ENCODE measurements at places on chromosomes 4 and X.

GRCh38 chrX:74383611-74384010 is 37.7 kb upstream of the SLC16A2 start:
- DNase-seq: no peak

DNA sequence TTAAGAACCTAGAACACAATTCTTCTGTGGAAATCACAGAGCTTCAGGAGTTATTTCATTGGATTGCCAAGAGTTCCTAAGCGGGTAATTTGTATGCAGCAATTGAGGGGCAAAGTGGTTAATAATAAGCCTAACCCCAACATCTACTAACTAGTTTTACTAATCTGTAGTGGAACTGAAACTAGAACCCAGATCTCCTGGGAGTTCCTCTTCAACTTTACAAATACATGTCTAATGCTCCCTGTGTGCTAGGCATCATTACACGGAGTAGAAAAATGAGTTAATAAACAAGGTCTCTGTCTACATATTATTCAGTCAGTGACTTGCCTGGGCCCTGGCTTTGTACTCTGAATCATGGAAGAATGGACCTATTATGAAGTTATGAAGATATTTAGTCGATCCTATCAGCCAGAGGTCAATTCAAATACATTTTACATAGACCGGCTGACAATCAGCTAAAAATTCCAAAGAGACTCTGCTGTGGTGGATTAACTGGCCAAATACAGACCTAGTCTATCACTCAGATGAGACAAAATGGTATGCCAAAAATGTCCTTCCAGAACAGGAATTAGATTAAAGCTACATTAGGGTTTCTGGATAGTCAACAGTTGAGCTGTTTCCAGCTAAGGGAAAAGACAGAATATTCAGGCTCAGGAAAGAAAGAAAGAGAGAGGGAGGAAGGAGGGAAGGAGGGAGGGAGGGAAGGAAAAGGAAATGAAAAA is 326.0 kb downstream of the FBXW7 start:
- DNase-seq: no peak

DNA sequence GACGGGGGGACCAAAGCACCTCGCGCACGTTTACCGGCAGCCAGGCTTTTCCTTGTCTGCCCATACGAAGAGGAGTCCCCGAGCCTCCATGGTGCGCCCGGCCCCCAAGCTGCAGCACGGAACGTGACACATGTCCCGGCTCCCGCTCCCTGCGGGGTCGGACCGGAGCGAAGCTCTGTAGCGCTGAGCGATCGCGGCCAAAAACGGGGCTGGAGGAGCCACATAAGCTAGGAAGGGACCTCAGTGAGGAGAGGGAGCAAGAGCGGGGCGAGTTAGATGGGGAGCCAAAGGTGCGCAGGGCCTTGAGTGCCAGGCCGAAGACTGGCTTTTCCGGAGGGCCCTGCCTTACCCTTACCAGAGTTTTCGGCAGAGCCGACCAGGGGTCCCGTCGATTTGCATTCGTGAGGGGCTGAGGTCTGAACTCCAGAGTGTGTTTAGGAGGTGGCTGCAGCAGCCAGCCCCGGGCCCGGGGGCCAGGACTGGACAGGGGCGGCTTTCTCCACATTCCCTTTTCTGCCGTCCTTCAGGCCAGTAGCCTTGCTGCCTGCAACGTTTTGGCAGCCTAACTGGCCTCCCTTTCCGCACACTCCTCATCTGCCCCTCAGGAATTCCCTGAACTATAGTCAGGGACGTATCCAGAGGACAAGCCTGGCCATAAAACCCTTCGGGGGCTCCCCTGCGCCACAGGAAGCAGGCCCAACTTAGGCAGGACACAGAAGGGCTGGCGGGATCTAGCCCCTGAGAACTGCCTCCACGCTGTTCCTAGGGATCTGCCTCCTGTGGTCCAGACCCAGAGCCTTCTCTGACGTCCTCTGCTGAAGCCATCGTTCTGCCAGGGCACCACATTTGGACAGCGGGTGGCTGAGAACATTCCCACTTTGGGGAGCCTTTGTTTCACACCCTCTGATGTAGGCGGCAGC is 689 bp downstream of the SSR4 start:
- no peak for DNase-seq

- no peak for DNase-seq
Observed at GRCh38 chrX:10923466-10923865, 187.7 kb upstream of the HCCS start.

- no peak for DNase-seq
Observed at GRCh38 chr4:40196272-40196671, 559 bp upstream of the RHOH start.

DNA sequence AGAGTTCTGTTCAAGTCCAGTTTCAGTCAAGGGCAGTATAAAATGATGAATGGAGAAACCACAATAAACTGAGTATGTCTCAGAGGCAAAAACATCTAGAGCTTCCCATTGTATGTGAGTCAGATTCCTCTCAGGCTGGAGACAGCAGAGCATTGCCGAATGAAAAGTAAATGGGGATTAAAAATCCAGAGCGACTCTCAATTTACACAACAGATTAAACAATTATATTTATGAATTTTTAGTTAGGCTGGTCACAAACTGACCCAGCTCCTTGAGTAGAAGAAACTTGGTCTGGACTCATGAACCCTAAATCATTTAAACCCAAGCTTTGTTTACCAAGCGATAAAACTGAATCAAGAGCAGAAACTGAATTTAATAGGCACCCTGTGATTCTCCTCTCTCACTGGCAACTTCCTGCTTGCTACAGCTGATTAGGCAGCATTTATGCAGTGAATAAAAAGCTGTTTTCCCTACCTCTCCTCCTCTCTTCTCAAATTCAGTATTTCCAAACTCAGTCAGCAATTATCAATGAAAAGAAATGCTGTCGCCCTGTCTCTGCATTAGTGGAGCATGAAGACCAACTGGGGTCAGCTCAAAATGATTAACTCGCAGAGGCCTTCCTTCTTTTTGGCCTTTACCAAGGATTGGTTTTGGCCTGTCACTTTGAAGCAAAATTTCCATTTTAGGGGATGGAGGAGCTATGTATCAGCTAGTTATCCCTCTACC is 568.0 kb downstream of the PDHA2 start:
- DNase-seq: no peak

DNA sequence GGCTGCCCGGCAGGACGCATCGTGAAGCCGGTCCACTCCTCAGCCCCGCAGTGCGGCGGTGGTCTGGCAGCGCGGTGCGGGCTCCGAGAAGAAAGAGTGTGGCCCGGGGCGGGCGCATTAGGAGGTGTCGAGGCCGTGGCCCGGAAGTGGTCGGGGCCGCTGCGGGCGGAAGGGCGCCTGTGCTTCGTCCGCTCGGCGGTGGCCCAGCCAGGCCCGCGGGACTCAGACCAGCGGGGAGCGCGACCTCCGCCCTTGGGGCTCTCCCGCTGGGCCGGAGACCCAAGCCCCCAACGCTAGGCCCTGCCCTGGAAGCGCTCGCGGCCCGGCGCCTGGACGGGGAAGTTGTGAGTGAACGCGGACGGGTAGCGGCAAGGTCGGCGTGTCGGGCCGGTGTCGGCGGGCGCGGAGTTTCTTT is 60.0 kb downstream of the HS3ST1 start:
- DNase-seq: no peak

DNA sequence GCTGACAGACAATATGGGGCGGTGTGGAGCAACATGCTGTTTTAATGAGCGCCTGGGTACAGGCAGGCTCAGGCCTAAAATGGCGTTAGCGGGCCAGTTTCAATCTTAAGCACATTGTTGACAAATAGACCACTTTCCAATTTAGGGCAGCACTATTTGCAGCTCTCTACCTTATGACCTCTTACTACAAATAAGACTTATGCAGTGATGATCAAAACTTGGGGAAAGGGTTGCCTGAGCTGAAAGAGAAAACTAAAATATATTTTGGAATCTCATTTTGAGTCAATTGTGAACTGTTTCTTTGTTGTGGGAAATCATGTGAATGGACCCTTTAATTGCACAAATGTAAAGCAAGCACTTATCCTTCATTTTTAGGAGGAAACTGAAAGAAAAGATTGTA is 25.5 kb upstream of the GPAT3 start:
- DNase-seq: no peak

DNA sequence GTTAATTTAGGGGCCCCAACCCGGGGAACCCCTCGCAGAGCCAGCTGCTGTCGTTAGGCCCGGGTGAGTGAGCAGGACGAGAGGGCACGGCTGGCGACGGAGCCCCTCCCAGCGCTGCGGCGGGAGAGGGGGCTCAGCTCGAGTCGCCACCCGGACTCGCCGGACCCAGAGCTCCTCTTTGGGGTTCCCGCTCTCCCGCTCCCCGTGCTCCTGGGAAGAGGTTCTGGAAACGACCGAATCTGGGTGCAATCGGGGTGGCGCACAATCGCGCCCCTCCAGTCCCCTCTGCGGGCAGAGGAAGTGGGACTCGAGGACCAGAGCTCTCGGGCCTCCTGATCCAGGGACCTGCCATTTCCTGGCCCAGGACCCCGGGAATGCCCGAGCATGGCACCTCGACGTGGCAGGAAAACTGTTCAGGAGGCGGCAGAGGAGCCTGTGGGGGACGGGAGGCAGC is 37.3 kb upstream of the ARAF start:
- no peak for DNase-seq

DNA sequence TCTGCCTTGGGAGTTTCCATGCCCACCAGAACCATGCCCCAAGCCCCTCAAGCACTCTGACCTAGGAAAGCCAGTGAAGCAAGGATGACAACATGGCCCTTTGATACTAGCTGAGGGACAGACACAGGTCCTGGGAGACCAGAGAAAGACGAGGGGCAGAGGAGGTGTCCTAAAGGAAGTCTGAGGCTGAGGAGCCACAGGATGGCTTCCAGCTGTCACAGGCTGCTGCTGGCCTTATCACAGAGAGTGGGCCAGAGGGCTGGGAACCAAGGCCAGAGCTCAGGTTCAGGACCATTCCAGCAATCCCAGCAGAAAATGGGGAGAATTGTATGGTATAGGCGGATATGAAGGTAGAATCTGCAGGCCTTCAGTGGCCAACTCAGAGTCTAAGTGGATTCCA is 31.7 kb upstream of the MSANTD1 start:
- DNase-seq: no peak

Measured in effector memory CD4-positive, alpha-beta T cell (primary cell).